Activated CD4-positive, alpha-beta T cell treated with anti-CD3 and anti-CD28 coated beads, Interleukin-2, amount 50 U/mL, for 48 hours (primary cell): ENCODE measurements at places on chromosomes 7 and 10.

DNA sequence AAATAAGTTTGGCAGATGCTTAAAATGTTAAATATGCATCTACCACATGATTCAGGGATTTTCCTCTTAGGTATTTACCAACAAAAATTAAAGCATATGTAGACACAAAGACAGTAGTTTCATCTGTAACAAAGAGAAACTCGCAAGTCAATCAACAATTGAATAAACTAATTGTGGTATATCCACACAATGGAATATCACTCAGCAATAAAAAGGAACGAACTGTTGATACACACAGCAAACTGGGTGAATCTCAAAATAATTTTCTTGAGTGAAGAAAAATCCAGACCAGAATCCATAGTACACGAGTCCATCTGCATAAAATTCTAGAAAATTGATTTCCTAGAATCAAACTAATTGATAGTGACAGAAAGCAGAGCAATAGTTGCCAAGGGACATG is 5.2 kb downstream of the ARHGAP12 start:
- no peak for DNase-seq

DNA sequence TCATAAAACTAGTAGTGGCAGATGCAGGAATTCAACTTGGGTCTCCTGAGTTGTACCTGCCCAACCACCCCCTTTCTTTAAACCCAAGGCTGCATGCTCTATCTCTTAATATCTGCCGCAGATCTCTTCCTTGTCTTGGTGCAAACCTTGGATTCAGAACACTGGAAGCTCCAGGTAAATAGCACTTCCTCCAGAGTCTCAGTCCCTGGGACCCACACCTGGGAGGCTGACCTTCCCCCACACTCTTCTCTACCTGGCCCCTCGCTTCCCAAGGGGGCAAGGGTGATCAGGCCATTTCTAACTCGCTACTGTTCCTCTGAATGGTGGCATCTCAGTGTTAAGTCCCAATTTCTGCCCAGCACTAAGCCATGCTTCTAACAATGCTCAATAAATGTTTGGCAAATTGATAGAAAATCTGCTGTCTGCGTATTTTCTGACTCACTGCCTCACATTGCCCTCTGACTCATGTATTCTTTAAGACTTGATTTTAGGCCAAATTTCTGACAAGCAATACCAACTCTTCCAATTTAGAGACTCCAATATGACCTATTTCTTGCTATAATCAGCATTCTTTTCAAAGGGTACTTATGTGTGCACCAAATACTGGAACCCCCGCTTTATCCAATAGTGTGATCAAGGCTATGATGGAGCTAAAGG is 68.0 kb upstream of the PPP1R3C start:
- no peak for DNase-seq

DNA sequence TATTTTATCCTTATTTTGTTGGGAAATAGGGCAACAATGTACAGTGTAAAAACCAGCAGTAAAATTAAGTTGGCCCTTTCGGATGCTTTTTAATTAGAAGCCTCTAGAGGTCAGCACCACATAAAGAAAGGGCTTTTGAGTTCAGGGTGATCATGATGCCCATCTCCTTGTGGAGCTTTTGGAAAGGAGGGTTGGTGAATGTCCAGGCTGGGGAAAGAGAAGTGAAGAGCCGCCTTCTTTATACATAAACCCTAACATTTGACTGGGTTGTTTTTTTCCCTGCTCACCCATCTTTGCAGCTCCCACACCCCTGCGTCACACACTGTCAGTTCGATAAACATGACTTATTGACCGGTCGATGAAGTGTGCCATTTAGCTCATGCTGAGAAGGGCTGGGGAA is 29.8 kb downstream of the MTURN start:
- DNase-seq: no peak

DNA sequence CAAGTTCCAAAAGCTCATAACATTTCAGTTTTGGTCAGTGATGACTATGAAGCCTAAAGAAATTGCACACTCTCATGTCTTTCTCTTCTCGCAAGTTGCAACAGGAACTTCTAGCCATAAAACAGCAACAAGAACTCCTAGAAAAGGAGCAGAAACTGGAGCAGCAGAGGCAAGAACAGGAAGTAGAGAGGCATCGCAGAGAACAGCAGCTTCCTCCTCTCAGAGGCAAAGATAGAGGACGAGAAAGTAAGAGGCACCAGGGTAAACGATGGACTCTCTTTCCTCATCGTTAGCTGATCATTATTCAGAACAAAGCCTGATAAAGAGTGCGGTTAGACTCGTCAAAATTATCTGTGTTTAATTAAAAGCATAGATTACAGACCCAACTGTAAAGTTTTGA is 94.7 kb downstream of the HDAC9 start:
- no peak for DNase-seq

DNA sequence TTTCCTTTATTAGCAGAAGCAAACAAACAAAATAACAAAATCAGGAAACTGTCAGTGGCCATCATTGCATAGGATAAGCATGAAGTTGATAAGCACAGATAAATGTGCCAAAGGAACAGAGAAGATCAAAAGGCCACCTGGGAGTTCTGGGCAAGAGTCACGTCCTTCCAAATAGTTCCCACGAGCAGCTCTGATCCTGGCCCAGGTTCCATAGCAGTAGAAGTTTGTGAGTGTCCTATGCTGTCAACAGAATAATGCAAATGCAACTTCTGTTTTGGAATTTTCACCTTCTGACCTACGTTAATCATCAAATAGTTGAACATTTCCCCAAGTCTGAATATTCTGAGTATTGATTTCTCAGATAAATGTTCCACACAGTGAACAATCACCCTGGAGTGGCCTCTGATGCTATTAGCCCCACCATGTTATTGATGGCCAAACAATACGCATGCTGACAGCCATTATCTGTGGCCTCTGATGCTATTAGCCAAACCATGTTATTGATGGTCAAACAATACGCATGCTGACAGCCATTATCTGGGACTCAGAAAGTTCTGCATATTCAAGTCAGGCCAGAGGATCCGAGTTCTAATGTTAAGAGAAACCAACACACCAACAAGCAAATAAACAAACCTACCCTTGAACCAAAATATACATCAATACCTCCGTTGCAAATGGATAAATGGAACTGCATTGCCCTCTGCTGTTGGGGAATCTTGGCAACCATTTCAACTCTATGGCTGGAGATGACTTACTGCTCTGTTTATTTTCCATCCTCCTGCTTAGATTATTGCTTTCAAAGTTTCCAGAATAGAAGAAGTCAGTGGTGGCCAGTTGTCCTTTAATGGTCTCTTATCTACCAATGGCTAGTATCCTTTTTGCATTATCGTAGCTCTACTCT is 63.3 kb downstream of the MRC1 start:
- no peak for DNase-seq

- DNase-seq: no peak
These were observed 90.6 kb upstream of the OIT3 start for GRCh38 chr10:72802763-72803505.

DNA sequence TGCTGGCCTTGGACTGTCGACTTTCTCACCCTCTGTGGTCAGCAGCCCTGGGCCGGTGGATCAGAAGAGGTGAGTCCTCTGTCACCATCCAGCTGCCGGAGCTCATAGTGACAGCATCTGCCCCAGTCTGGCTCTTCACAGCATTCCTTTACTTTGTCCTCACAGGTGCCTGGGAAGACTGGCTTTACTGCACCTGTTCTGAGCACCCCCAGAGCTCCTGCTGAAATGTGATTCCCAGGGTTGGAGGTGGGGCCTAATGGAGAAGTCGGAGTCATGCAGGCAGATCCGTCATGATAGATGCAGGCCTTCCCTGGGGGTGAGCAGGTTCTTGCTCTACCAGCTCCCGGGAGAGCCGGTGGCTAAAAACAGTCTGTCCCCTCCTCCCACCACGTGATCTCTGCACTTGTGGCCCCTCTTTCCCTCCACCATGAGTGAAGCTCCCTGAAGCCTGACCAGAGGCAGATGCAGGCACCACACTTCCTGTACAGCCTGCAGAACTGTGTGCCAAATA is 171.5 kb downstream of the ZMYND11 start:
- DNase-seq: no peak

DNA sequence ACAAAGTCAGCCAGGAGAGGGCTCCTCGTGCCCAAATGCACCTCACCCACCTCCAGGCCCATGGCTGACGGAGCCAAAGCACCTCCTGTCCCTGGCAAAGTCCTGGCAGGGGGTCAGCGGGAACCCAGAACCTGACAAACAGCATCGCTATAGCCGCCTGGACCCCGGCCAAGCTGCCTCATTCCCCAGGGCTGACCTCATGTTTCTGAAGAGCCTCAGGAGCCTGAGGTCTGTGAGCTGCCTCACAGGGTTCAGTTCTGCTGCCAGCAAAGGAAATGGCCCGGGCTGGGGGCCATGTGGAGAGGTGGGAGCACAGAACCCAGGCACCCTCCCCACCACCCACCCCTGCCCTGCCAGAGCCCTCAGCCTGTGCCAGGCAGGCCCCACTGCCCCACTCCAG is 4.2 kb upstream of the NANOS1 start:
- no peak for DNase-seq

DNA sequence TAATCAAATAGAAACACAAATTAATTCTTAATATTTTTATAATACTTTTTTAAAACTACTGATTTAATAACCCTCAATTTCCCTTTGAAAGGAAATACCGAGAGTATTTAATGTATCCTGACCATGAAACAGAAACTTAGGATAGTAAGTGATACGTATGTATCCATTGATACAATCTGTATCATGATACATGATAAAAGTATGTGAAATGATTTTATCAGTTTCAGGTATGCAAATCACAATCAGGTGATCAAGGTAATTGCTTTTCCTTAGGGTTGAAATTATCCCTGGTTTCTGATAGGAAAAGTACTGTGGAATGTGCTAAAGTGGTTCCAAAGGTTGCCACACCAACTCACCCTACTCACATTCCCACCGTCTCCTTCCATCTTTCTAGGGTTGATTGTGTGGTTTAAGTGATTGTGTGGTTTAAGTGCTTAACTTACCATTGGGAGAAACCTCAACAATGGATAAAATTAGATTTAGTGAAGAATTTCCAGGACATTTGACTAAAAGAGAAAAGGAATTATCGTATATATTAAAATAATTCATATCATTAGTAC is 138.3 kb downstream of the LRRN3 start:
- DNase-seq: no peak

GRCh38 chr10:110493832-110494426 is 3.8 kb upstream of the DUSP5 start:
- no peak for DNase-seq

DNA sequence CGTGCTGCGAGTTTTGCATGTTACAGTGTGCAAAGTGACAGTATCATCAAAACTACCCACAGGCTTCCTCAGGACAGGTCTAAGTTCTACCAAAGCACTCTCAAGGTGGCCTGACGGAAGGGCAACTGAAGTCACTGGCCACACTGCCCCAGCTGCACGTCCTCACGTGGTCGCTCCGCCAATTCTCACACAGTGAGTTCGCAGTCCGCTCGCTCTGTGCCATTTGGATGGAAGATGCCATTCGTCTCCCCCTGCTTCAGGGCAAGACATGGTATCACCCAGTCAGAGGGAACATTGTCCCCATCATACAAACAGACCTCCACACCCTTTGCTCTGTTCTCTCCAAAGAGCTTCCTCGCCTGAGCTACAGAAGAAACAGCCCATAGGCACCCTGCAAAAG is 109.6 kb upstream of the COBL start:
- DNase-seq: no peak

DNA sequence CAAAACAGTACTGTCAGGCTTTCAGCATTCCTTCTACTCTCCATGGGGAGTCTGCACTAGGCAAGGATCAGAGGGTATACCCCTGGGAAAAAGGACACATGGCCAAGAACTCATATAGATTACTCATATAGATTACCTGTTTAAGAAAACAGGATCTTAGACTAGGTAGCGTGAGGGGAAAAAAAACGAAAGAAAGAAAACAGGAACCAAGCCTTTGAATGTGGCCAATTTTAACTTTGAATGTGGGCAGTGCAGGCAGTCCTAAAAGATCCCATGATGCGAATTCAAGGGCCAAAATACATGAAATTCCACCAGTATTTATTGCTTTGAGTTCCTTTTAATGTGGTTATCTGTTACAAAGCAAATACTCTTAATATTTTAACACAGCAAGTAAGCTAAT is 108.6 kb upstream of the TAC1 start:
- no peak for DNase-seq

GRCh38 chr10:31343009-31343408 is 24.0 kb downstream of the ZEB1 start:
- DNase-seq: no peak

DNA sequence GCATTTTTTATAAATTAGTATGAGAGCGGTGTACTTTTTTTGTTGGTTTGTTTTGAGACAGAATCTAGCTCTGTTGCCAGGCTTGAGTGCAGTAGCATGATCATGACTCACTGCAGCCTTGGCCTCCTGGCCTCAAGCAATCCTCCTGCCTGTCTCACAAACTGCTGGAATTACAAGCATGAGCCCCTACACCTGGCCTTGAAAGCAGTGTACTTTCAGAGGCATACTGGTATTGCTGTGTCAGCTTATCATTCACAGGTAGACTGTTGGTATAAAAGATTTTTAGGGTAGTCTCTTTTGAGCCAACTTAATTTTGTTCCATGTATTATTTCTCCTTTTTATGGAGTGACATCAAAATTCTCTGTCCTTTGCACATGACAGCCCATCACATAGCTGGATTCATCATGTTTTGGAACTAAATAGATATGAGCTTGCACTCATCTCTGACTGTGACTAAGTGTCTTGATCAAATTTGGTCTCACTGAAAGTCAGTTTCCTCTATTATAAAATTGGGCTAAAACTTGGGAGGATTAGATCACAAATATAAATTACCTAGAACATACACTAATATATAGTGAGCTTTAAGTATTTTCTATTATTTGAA is 12.4 kb downstream of the GNAT3 start:
- DNase-seq: no peak

DNA sequence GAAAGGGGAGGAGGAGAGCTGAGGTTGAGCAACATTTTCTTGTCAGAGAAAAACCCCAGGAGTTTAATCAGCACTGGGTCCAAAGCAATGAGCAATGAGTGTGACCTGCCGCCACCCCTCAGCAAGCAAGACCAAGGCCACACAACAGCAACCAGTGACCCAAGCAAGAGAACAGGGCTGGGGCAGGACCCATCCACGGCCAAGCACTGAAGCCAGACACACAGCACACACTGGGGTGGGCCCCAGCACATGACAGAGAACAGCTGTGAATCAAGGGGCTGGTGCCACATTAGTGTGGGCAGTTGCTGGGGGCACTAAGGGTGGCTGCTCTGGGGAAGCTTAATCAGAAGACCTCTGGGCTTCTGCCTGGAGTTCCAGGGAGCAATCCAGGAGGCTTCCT is 16.2 kb downstream of the TMEM72 start:
- DNase-seq: no peak

- no peak for DNase-seq
These were observed 276.8 kb upstream of the CNTNAP2 start for GRCh38 chr7:145839814-145840213.

DNA sequence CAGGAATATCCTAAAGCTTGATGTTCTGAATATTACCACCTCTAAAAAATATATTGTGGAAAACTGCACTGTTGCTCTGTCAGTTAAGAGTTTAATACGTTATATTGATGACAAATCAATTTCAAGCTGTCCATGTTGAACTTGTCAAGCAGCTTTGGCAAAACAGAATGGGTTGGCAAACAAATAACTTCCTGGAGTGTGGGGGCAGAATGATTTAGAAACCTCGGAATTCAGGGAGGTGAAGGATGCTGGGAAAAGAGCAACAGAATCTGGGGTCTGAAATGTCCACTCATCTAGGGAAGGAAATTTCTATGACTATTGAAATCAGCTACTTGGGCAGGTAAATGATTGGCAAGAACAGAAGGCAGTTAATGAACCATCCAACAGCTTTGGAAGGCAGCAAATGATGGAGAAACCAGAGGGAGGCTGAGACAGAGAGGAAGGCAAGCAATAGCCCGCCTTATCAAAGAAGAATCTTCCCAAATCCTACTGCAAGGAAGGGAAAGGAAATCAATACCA is 95.1 kb upstream of the PALS2 start:
- DNase-seq: no peak
